ENCODE measurements at places on chromosomes 5 and 9.
A peak's percentile ranks its signal among the peaks of the same experiment; 100 is the strongest.

DNA sequence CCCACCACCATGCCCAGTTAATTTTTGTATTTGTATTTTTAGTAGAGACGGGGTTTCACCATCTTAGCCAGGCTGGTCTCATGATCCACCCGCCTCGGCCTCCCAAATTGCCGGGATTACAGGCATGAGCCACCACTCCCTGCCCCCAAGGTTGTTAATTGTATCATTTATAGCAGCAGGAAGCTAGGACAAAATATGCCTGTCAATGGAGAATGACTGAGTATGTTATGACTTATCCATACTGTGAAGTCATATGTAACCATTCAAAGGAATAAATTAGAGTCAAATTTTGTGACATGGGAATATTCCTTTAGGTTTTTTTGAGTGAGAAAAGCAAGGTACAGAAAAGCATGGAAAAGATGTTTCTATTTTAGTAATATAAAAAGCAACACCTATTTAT is 3.9 kb upstream of the DAB2 start:
- no peaks in the 10 kb centered on the region for H3K36me3 ChIP-seq
- no peak for DNase-seq
- no peaks in the 10 kb centered on the region for H3K27me3 ChIP-seq
- no peak overlapping the region for H3K27ac ChIP-seq
- no peak overlapping the region for H3K4me3 ChIP-seq
- H3K4me1 ChIP-seq: peaks cover 14% of the 10 kb centered on the region

DNA sequence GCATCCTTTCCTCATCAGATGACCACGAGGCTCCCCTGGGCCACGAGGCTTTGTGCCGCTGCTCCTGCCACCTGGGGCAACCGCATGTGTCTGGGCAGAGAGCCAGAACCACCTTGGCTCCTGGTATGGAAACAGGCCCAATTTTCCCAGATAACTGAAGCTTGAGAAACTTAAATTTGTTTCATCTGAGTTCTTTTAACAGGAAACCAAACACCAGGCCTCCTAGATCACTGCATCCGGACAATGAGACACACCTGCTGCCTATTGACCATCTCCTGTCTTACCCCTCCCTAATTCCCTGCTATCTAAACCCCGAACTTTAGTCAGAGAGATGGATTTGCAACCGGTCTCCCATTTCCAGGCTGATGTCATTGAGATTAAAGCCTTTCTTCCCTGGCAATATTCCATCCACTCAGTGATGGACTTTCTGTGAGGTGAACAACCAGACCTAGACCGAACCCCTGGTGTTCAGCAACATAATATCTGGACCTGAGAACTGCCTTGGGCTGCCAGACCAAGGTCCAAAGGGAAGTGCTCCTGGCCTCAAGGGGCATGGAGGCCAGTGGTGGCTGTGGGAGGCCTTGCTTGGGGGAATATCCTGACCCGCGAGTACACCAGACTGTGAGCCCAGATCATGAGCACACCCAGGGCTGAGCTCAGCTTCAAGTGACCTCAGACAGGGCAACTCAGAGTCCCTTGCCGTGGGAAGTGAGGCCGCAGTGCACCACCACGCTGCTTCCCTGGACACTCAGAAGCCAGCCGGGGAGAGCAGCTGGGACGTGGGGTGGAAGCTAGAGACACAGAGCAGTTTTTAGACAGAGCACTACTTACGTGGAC is 199.7 kb downstream of the HSPA4 start:
- no peak overlapping the region for H3K4me3 ChIP-seq
- H3K27ac ChIP-seq: no peak overlapping the region

DNA sequence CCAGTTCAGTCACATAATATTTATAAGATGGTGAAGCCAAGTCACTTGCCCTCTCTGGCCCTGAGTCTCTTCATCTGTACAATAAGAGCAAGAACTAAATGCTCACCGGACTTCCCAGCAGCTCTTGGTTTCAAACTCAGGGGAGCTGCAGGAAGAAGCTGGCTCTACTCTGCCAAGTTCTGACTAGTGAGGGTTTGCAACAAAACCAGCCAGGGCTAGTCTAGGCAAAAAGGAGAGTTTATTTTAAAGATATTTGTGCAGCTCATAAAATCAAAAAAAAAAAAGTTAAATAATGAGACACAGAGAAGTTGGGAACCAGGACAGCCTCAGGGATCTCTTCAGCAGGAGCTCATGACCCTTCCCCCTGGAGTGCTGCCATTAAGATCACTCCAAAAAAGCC is 107.3 kb downstream of the DOCK2 start:
- no peaks in the 10 kb centered on the region for H3K4me1 ChIP-seq
- H3K27ac ChIP-seq: no peak overlapping the region
- no peaks in the 10 kb centered on the region for H3K36me3 ChIP-seq
- peaks cover 8% of the 10 kb centered on the region for H3K27me3 ChIP-seq

GRCh38 chr5:429453-430188 is 13.4 kb upstream of the EXOC3 start:
- peaks cover 31% of the 10 kb centered on the region for H3K27me3 ChIP-seq
- no peak overlapping the region for H3K4me3 ChIP-seq
- H3K36me3 ChIP-seq: no peaks in the 10 kb centered on the region
- H3K4me1 ChIP-seq: no peaks in the 10 kb centered on the region

GRCh38 chr5:111562561-111562960 is 50.2 kb upstream of the STARD4 start:
- H3K27me3 ChIP-seq: no peaks in the 10 kb centered on the region
- no peak overlapping the region for H3K27ac ChIP-seq
- DNase-seq: no peak
- no peak overlapping the region for H3K4me3 ChIP-seq
- no peaks in the 10 kb centered on the region for H3K36me3 ChIP-seq

GRCh38 chr5:124683917-124684555 is 62.4 kb downstream of the ZNF608 start:
- H3K4me3 ChIP-seq: no peak overlapping the region
- no peaks in the 10 kb centered on the region for H3K36me3 ChIP-seq
- no peak overlapping the region for H3K27ac ChIP-seq

GRCh38 chr9:128316421-128316820 is 5.8 kb downstream of the TRUB2 start:
- H3K4me3 ChIP-seq: no peak overlapping the region
- H3K4me1 ChIP-seq: no peaks in the 10 kb centered on the region
- H3K27me3 ChIP-seq: no peaks in the 10 kb centered on the region
- no peak for DNase-seq
- H3K36me3 ChIP-seq: peaks cover 41% of the 10 kb centered on the region

- no peak for DNase-seq
- H3K27me3 ChIP-seq: no peaks in the 10 kb centered on the region
- H3K4me3 ChIP-seq: no peak overlapping the region
- no peaks in the 10 kb centered on the region for H3K4me1 ChIP-seq
- H3K27ac ChIP-seq: peak overlapping the region; percentile 15
Measured at GRCh38 chr5:142612494-142613270, 73.2 kb downstream of the FGF1 start.

GRCh38 chr9:112048924-112049691 is 126.0 kb downstream of the SUSD1 start:
- H3K4me3 ChIP-seq: no peak overlapping the region

- H3K4me1 ChIP-seq: no peaks in the 10 kb centered on the region
- no peak overlapping the region for H3K27ac ChIP-seq
- no peak for DNase-seq
- H3K36me3 ChIP-seq: no peaks in the 10 kb centered on the region
- H3K4me3 ChIP-seq: no peak overlapping the region
Measured at GRCh38 chr9:71105192-71105591, 16.2 kb downstream of the TRPM3 start.

DNA sequence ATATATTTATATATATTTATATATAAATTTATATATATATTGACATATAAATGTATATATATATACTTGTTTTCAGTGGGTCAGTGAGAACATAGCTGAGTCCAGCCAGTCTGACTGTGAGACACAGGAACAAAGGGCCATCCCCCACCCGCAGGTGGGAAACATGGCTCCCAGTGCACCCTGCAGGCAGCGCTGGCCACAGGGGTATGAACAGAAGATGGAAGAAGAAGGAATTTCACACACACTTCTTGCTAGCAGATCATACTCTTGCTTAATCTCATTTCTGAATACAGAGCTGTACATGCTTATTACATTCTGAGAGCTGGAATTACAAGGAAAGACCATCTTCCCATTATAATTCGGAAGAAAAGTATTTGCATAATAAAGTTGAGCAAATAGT is 595.4 kb downstream of the IRX1 start:
- no peak overlapping the region for H3K4me3 ChIP-seq
- no peaks in the 10 kb centered on the region for H3K27me3 ChIP-seq
- no peak for DNase-seq
- no peaks in the 10 kb centered on the region for H3K36me3 ChIP-seq

DNA sequence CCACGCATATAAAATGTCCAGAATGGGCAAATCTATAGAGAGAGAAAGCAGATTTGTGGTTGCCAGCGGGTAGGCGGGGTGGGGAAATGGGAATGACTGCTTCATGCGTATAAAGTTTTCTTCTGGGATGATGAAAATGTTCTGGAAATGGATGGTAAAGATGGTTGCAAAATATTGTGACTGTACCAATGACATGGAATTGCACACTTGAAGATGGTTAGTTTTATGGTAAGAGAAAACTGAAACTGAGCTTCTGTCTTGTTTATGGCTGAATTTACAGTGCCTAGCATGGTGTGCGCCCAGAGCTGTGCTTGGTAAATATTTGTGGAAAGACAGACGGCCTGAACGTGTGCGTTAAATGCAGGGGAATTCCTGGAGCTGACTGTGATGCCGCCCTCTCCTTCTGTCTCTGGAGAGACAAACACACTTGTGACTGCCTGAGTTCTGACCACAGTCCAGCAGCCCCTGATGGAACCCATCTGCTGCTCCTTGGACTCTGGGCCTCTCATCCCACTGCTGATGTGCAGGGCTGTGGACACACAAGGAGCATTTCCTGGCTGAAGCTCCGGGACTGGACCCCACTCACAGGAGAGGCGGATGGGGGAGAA is 8.6 kb upstream of the PTGES start:
- no peaks in the 10 kb centered on the region for H3K27me3 ChIP-seq
- H3K36me3 ChIP-seq: no peaks in the 10 kb centered on the region
- no peaks in the 10 kb centered on the region for H3K4me1 ChIP-seq
- H3K27ac ChIP-seq: no peak overlapping the region
- H3K4me3 ChIP-seq: no peak overlapping the region

GRCh38 chr9:130143958-130144366 is 28.2 kb upstream of the NCS1 start:
- H3K4me3 ChIP-seq: no peak overlapping the region
- peak overlapping the region; percentile 31 for H3K27ac ChIP-seq
- peaks cover 18% of the 10 kb centered on the region for H3K4me1 ChIP-seq
- DNase-seq: no peak
- no peaks in the 10 kb centered on the region for H3K27me3 ChIP-seq

- no peak for DNase-seq
- no peaks in the 10 kb centered on the region for H3K36me3 ChIP-seq
- no peak overlapping the region for H3K4me3 ChIP-seq
- peaks cover 18% of the 10 kb centered on the region for H3K4me1 ChIP-seq
- no peak overlapping the region for H3K27ac ChIP-seq
- peaks cover 3% of the 10 kb centered on the region for H3K27me3 ChIP-seq
Measured at GRCh38 chr9:87327575-87328125, 170.0 kb upstream of the DAPK1 start.

GRCh38 chr5:39850291-39850690 is 425.5 kb upstream of the DAB2 start:
- no peak overlapping the region for H3K4me3 ChIP-seq
- no peaks in the 10 kb centered on the region for H3K36me3 ChIP-seq
- no peak for DNase-seq

GRCh38 chr5:149782895-149783586 is 52.9 kb downstream of the PPARGC1B start:
- DNase-seq: no peak
- H3K4me3 ChIP-seq: no peak overlapping the region
- H3K27ac ChIP-seq: no peak overlapping the region
- no peaks in the 10 kb centered on the region for H3K4me1 ChIP-seq

DNA sequence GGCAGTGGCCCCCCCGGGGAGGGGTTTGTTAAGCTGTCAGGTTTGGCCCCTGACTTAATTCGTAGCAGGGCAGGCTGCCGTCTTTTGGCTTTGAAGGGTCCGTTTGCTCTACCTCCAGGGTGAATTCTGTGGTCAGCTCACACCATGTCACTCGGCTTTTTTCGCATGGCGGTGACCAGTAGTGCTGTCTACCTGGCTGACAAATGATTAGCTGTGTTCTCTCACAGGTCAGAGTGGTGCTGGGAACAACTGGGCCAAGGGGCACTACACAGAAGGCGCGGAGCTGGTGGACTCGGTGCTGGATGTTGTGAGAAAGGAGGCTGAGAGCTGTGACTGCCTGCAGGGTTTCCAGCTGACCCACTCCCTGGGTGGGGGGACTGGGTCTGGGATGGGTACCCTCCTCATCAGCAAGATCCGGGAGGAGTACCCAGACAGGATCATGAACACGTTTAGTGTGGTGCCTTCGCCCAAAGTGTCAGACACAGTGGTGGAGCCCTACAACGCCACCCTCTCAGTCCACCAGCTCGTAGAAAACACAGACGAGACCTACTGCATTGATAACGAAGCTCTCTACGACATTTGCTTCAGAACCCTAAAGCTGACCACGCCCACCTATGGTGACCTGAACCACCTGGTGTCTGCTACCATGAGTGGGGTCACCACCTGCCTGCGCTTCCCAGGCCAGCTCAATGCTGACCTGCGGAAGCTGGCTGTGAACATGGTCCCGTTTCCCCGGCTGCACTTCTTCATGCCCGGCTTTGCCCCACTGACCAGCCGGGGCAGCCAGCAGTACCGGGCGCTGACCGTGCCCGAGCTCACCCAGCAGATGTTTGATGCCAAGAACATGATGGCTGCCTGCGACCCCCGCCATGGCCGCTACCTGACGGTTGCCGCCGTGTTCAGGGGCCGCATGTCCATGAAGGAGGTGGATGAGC is 1.4 kb downstream of the TUBB4B start:
- H3K36me3 ChIP-seq: peaks cover 21% of the 10 kb centered on the region
- H3K27me3 ChIP-seq: no peaks in the 10 kb centered on the region
- DNase-seq: no peak
- peaks cover 31% of the 10 kb centered on the region for H3K4me1 ChIP-seq
- peak overlapping the region; percentile 90 for H3K27ac ChIP-seq
- peak overlapping the region; percentile 77 for H3K4me3 ChIP-seq

GRCh38 chr9:136673975-136674785 is 11.5 kb downstream of the EGFL7 start:
- H3K4me1 ChIP-seq: no peaks in the 10 kb centered on the region
- no peak overlapping the region for H3K27ac ChIP-seq
- no peak overlapping the region for H3K4me3 ChIP-seq
- peaks cover 30% of the 10 kb centered on the region for H3K27me3 ChIP-seq
- peaks cover 44% of the 10 kb centered on the region for H3K36me3 ChIP-seq
- DNase-seq: no peak

- no peak for DNase-seq
- peaks cover 12% of the 10 kb centered on the region for H3K4me1 ChIP-seq
- no peak overlapping the region for H3K4me3 ChIP-seq
- no peaks in the 10 kb centered on the region for H3K36me3 ChIP-seq
- H3K27ac ChIP-seq: peak overlapping the region; percentile 61
Measured at GRCh38 chr5:159929176-159929575, 12.9 kb downstream of the ADRA1B start.

DNA sequence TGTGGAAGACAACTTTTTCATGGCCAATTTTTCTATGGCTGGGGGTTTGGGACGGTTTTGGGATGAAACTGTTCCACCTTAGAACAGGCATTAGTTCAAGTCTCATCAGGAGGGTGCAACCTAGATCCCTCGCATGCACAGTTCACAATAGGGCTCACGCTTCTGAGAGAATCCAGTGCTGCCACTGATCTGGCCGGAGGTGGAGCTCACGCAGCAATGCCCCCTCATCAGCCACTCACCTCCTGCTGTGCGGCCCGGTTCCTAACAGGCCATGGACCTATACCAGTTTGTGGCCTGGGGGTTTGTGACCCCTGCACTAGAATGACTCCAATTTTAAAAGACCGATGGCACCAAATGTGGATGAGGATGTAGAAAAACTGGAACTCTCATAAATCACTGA is 127.2 kb upstream of the IER5L start:
- no peak overlapping the region for H3K27ac ChIP-seq
- no peaks in the 10 kb centered on the region for H3K4me1 ChIP-seq
- H3K4me3 ChIP-seq: no peak overlapping the region
- DNase-seq: peak; percentile 10
- no peaks in the 10 kb centered on the region for H3K36me3 ChIP-seq
- no peaks in the 10 kb centered on the region for H3K27me3 ChIP-seq
